Activated T-helper 1 cell treated with anti-CD3 and anti-CD28 coated beads, Interleukin-2, amount 50 U/mL, for 16 hours (primary cell): ENCODE measurements at places on chromosomes 2 and 18.

DNA sequence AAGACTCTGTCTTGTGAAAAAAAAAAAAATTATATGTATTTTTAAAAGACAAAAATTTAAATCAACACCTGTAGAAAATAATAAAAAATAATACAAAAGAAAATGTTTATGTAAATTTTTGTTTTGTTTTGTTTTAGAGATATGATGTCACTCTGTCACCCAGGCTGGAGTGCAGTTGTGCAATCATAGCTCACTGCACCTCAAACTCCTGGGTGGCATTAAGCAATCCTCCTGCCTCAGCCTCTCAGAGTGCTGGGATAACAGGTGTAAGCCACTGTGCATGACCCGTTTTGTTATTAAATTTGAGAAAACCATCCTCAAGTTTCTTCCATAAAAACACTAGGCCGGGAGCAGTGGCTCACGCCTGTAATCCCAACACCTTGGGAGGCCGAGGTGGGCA lies 56.2 kb upstream of the B3GNT7 start:
- no peak for DNase-seq

DNA sequence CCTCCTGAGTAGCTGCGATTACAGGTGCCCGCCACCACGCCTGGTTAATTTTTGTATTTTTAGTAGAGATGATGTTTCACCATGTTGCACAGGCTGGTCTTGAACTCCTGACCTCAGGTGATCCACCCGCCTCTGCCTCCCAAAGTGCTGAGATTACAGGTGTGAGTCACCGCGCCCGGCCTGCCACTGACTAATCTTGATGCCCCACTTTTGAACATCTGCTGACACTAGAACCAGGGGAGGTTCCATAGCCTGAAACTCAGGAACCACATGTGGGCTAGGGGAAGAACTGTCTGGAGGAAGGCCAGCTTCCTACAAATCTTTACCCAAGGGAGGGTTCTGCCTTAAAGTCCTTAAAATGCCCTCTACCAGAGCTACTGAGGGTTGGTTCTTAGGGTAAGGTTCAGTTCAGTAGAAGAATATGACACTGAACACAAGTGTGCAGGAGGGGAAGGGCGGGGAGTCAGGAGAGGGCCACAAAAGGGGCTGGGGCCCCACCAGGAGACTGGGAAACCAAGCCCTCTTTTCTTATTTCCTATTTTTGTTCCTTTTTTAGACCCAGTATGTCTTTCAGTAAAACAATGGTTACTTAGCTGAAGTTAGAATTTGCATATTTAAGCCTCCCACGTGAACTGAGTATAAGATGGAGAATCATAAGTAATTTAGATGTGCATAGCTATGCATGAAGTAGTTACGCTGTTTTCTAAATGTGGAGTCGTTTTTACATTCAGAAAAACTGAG lies 6.3 kb upstream of the RAB31 start:
- no peak for DNase-seq

DNA sequence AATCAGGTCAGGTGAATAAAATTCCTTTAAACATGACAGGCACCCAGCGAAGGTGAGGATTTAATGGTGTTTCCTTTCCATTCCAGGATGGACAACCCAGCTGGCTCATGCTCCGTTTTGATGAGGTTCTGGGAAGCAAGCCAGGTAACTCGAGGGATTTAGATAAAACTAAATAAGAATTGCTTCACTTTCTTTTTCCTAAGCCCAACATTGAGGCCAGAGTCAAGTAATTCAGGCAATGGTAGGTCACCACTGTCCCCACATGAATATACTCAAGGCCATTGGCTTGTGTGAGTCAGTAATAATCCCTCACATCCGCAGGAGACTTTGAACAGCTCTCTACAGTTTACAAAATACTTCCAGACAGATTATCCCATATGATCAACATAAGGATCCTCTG lies 16.2 kb upstream of the LRATD1 start:
- no peak for DNase-seq

DNA sequence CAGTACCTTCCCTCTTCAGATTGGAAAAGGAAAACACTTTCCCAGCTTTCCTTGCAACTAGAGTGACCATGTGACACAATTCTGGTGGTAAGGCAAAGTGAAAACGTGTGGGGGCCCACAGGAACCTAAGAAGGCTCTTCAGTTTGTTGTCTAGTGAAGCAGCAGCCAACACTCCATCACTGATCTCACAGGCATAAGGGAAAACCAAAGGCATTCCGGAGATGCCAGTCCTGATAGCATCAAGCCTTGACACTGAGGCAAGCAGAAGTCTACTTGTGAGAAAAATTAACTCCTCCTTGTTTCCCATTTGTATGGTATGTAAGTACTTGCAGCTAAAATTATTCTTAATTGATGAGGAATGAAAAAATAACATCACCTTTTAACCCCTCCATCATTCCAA lies 88.3 kb downstream of the ETAA1 start:
- DNase-seq, result no peak

DNA sequence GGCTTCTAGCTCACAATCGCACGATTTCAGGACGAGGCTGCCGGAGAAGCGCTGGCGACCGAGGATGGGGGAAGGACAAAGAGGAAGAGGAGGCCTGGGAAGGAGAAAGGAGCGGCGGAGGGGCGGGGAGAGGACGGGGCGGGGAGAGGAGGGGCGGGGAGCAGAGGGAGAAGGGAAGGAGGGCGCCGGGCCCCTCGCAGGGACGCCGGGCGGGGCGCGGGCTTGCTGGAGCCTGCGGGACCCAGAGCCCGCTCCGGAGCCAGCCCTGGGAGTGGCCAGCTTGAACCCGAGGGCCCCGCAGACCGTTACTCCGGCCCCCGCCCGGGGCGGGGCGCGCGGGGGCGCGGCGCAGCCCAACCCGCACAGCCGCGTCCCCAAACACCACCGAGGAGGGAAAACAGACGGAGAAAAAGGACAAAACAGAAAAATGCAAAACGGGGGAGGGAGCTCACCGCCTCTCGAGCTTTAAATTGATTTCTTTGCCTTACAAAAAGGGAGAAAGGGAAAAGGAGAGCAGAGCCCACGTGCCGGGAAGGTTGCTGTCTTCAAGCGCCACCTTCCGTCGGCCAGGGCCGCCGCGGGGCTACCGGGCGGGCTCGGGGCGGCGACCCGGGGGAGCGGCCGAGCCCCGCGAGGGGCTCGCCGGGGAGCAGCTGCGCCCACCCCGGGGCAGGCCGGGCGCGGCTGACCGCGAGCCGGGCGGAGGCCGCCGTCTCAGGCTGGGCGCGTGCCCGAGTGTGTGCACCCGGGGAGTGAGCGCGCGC lies 781 bp upstream of the SOX11 start:
- DNase-seq, result no peak
